Germinal center (tissue), 1 donor: ENCODE measurements at places on chromosomes 7 and 10.

DNA sequence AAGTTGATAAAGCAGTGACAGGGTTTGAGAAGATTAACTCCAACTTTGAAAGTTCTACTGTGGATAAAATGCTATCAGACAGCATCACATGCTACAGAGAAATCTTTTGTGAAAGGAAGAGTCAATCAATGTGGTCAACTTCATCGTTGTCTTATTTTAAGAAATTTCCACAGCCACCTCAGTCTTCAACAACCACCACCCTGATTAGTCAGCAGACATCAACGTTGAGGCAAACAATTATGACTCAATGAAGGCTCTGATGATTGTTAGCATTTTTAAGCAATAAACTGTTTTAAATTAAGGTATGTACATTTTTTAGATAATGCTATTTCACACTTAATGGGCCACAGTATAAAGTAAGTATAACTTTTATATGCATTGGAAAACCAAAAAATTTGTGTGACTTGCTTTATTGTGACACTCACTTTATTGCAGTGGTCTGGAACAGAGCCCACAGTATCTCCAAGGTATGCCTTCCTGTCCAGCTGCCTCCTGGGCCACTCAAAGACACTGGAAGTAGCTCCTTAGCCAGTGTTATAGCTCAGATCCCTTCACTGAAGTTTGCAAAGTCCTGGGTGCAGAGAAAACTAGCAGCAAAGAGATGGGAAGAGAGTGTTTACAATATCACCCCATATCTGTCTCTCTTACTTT lies 293.1 kb downstream of the ARHGAP12 start:
- DNase-seq, result no peak

- no peak for DNase-seq
Measured at GRCh38 chr7:107427462-107427861, 42.4 kb upstream of the GPR22 start.

- no peak for DNase-seq
Measured at GRCh38 chr10:43305876-43306275, 39.0 kb upstream of the RASGEF1A start.

GRCh38 chr10:60048091-60048501 lies 141.7 kb upstream of the CCDC6 start:
- no peak for DNase-seq

GRCh38 chr7:78198756-78199155 lies 400.2 kb downstream of the PHTF2 start:
- no peak for DNase-seq

GRCh38 chr10:73814896-73815718 lies 3.7 kb upstream of the NDST2 start:
- DNase-seq, result peak; percentile 28

GRCh38 chr7:133299676-133300075 lies 46.8 kb downstream of the EXOC4 start:
- no peak for DNase-seq

DNA sequence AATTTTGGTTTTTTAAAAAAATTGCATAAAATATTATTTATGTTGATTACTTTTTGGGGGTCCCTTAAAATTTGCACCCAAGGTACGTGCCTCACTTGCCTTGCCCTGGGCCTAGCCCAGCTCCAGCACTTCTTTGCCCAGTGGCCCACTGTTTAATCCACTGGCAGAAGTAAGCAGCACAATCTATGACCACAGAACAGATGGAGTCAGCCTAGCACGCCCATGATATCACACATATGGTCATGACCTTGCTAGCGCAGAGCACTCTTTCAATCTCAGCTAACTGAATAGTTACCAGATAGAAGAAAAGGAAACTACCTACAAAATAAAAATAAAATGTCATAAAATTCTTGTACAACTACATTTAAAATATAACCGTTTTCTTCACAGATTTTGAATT lies 5.6 kb downstream of the OGA start:
- DNase-seq, result no peak

DNA sequence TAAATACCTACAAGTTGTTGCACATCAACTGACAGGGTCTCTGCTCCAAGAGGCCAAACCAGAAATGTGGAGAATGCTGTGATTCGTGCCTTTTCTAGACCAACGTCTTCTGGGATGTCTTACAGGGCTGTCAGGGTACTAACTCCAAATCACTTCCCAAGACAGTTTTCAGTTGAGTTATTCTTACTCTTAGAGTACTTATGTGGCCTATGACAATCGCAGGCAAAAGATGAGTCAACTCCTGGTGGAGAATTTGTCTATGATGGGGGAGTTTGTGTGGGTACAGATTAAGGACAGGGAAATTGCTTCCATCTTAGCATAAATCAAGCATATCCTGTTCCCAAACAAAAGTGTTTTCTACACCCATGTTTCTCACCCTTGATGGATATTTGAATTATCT lies 734.8 kb downstream of the TNS3 start:
- DNase-seq, result no peak

- no peak for DNase-seq
Measured at GRCh38 chr10:128286141-128286761, 160.0 kb upstream of the MKI67 start.

- peak; percentile 82 for DNase-seq
Measured at GRCh38 chr10:133324198-133324792, 12.4 kb downstream of the CALY start.

GRCh38 chr7:38928506-38928905 lies 19.5 kb upstream of the VPS41 start:
- DNase-seq, result no peak

- no peak for DNase-seq
Measured at GRCh38 chr7:97009753-97010732, 4.7 kb downstream of the DLX6 start.

GRCh38 chr10:44759122-44759521 lies 152.0 kb upstream of the TMEM72 start:
- DNase-seq, result no peak

GRCh38 chr7:7221599-7222038 lies 39.3 kb downstream of the C1GALT1 start:
- no peak for DNase-seq

- DNase-seq, result no peak
Measured at GRCh38 chr10:4246881-4247358, 461.9 kb upstream of the KLF6 start.

DNA sequence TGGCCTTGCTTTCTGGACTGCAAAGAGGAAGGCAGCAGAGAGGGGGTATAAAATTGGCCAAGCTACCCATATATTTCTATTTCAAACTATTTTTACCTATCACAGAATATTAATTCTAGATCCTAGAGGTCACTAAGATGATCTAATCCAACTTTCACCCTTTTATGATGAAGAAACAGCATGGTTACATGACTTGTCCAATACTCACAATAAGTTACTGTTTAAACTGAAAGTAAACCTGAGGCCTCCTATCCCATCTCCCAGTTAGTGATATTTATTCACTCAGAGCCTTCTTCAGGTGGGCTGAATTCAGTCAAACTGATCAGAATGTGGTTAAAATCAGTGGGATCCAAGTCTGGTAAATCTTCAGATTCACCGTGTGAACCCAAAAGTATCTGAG lies 1345.1 kb downstream of the XPNPEP1 start:
- DNase-seq, result no peak

DNA sequence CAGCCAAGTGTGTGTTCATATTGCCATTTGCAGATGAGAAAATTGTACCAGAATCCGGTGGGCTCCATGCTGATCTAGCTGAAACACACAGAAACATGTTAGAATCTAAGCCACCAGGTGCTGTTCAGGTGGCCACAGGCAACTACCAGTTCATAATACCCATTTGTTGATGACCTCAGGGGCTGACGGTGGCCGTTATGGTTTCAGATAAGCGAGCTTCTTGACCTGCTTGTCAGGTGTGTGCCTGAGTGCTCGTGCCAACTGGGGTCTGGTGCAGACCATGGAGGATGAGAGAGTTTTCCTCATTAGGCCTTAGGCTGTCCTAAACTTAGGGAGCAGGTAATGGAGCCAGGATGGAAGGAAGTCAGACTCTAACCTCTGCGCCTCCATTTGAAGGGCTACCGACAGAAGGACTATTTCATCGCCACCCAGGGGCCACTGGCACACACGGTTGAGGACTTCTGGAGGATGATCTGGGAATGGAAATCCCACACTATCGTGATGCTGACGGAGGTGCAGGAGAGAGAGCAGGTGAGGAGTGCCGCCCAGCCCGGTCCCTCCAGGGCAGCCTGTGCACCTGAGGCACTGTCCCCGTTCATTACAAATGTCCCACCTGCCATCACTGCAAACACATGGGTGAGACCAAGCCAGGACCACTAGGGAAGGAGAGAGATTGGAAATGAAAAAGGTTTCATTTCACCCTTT lies 53.1 kb downstream of the MKI67 start:
- no peak for DNase-seq

DNA sequence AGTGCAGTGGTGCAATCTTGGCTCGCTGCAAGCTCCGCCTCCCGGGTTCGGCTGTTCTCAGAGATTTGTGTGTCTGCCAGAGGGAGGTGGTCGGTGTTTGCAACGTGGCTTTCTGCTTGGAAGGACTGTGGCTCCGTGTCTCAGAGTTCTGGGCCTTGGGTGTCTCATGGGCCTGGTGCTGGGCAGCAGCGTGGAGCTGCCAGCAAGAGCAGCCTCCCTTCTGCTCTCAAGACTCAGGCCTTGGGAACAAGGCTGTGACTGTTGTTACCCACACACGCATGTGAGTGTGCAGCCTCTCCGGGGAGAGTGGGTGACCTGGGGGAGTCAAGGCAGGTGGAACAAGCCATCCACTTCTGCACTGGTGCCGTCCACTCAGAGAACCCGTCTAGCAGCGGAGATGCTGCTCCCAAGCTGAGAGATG lies 52.0 kb downstream of the VIPR2 start:
- no peak for DNase-seq
